ENCODE measurements at places on chromosomes 11 and 22.

DNA sequence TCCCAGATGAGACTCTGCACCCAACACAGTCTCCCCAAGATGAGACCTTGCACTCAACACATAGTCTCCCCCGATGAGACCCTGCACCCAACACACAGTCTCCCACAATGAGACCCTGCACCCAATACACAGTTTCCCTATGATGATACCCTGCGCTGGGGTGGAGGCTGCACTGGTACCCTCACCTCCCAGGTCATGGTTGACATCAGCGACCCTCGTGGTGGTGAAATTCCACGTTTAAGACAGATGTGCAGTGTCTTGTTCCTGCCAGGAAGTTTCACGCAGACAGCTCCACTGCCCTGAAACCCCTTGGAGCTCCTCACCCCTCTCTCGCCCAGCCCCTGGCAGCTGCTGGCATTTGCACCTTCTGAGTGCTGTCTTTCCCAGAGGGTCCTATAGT lies 9.5 kb downstream of the MUC5AC start:
- no peak for DNase-seq

DNA sequence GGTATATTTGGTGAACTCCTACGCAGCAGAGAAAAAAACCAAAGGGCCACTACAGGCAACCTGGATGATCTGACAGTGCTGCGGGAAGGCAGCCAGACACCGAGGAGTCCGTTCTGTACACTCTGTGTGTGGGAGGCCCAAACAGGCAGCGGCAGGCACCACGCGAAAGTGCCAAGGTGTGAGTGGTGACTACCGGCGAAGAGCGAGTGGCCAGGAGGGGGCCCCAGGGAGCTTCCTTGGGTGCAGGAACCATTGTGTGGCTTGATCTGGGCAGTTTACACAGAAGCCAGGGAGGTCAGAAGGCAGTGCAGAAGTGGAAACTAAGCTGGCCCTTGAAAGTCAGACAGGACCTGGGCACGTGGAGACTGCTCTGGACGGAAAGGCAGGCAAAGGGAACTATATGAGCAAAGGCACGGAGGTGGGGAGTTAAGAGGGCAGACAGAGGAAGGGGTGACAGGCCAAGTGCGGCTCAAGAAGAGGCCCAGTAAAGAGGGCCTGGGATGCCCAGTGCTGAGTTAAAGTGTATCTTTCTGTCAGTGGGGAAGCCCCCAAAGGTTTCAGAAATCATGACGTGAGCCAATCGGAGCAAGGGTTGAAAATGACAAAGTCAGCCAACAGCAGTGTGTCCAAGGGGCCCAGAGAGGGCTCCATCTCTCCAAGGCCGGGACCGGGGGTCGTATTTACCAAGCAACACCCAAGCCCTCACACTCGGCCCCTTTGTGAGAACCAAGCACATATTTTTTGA lies 10.6 kb downstream of the TMEM184B start:
- peak; percentile 30 for DNase-seq

GRCh38 chr11:113113801-113114704 lies 152.8 kb downstream of the NCAM1 start:
- peak; percentile 63 for DNase-seq

DNA sequence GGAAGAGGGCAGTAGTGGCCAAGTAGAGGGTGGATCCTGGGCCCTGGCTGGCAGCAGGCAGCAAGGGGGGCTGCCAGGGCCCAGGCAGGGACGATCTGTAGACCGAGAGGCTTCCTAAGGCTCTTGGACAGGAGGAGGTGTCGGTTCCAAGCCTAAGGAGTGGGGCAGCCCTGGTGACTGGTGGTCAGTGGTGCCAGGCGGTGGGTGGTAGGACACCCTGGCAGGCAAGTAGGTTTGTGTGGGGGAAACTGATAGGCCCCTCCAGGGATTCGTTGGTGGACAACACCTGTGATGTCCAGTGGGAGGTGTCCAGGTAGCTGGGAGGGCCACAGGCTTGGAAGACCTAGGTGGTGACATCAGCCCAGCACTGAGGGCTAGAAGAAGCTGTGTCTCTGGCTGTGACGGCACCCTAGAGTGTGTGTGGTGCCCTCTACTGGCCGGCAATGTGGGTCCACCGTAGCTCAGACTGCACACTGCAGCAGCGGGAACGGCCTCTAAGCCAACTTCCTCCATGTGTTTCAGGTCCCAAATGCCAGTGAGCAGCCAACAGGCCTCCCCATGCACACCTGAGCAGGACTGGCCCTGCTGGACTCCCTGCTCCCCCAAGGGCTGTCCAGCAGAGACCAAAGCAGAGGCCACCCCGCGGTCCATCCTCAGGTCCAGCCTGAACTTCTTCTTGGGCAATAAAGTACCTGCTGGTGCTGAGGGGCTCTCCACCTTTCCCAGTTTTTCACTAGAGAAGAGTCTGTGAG lies 9.4 kb upstream of the SAMM50 start:
- DNase-seq: peak; percentile 70

DNA sequence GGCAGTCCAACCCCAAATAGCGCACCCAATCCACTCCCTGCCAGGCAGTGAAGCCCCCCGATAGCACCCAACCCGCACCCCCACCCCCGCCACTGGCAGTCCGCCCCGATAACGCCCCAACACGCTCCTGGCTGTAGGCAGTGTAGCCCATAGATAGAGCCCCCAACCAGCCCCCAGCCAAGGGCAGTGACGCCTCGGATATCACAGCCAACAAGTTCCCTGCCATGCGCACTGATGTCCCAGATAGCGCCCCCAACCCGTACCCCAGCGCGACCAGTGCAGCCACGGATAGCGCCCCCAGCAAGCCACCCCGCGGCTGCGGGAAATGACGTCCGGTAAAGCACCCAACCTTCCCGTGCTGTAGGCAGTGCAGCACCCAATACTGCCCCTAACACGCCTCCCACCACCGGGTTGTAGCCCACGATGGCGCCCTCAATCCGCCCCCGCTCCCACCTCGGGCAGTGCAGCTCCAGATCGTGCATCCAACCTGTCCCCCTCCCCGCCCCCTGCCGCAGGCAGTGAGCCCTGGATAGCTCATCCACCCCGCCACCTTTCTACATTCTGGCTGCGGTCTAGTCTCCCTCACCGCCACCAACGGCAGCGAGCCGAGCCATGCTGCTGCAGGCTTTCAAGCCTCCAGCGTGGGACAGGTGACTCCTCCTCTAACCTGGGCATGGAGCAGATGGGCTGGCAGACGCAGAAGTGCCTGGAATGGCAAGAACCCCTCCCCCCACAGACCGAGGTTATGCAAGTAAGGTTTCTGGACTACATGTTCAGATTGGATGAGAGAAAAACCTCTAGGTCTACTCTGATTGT lies 625 bp downstream of the RFPL2 start:
- DNase-seq: no peak

- DNase-seq: no peak
These were observed 818.9 kb downstream of the BRD1 start for GRCh38 chr22:49008682-49009235.
